ENCODE measurements at places on chromosomes 7 and 10.

DNA sequence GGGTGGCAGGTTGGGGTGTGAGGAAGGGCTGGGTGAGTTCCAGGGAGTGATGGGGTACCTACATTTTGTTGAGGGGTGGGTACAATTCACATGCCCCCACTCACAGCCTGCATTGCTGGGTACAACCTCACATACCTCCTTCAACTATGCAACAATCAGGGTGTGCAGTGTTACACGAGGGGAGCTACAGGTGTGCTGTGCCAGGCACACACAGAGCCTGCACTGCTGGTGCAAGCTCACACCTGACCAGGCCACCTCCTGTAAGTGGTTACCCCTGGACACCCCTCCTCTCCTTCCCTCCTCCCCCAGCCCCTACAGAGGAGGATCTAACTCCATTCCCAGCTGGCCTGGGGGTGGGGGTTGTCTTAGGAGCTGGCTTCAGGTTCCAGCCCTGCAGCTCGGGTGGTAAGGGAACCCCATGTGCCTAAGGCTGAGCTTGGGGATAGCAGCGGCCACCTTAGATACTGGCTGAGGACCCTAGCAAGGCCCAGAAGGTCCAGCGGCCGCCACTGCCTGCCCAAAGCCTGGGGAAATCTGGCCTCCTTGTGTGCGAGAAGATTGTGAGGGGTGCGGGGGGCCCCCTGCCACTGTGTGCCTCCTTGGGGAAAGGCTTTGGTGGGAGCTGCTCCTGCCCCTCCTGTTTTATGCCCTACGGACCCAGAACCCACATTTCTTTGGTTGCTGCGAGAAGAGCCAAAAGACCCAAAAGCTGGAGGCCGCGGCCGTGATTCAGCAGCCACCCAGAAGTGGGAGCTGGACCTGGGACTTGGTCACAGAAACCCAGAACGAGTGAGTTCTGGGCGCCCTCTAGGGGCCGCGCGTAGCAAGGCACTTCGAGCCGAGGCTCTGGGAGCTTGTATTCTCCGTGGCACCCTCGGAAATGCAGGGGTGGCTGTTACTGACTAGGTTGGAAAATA is 10.8 kb downstream of the TLX1 start:
- H3K27me3 ChIP-seq, result peaks cover 99% of the 10 kb centered on the region
- H3K36me3 ChIP-seq, result no peaks in the 10 kb centered on the region
- no peak overlapping the region for H3K27ac ChIP-seq
- H3K4me1 ChIP-seq, result peaks cover 26% of the 10 kb centered on the region
- H3K4me3 ChIP-seq, result no peak overlapping the region
- DNase-seq, result peak; percentile 88

- H3K4me1 ChIP-seq, result peaks cover 20% of the 10 kb centered on the region
- no peak overlapping the region for H3K4me3 ChIP-seq
- peak overlapping the region; percentile 71 for H3K27ac ChIP-seq
- no peak for DNase-seq
- no peaks in the 10 kb centered on the region for H3K27me3 ChIP-seq
These were observed 43.1 kb upstream of the GATAD1 start for GRCh38 chr7:92404170-92404614.

DNA sequence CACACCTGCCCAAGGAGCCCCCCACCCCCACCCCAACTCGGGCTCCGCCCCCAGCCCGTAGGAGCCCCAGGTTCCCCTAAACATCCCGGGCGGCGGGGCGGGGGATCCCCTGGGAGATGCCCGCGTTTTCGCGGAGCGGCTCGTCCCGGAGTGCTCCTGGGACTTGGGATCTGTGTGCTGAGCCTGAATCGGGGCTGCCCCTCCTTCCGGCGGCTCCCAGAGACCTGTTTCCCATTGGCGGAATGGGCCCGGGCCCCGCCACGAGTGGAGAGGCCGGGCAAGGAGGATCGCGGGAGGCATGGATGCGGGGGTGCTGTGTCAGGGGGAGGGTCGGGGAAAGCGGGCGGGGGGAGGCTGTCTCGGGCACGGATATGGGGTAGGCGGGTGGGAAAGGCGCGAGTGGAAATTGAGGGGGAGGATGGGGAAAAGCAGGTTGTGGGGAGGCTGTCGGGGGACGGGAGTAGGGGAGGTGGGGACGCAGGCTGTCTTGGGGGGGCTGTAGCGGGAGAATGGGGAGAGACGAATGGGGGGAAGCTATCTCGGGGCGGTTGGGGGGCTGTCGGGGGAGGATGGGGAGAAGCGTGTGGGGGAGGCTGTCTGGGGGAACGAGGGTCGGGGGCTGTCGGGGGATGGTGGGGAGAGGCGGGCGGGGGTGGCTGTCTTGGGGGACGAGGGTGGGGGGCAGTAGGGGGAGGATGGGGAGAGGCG is 572 bp upstream of the BHLHA15 start:
- H3K27ac ChIP-seq, result no peak overlapping the region
- H3K4me1 ChIP-seq, result peaks cover 7% of the 10 kb centered on the region
- H3K27me3 ChIP-seq, result no peaks in the 10 kb centered on the region
- DNase-seq, result no peak

GRCh38 chr10:23325132-23325531 is 19.5 kb downstream of the C10orf67 start:
- H3K36me3 ChIP-seq, result no peaks in the 10 kb centered on the region
- peaks cover 11% of the 10 kb centered on the region for H3K4me1 ChIP-seq
- DNase-seq, result no peak
- H3K4me3 ChIP-seq, result no peak overlapping the region
- peaks cover 5% of the 10 kb centered on the region for H3K27me3 ChIP-seq
- no peak overlapping the region for H3K27ac ChIP-seq

DNA sequence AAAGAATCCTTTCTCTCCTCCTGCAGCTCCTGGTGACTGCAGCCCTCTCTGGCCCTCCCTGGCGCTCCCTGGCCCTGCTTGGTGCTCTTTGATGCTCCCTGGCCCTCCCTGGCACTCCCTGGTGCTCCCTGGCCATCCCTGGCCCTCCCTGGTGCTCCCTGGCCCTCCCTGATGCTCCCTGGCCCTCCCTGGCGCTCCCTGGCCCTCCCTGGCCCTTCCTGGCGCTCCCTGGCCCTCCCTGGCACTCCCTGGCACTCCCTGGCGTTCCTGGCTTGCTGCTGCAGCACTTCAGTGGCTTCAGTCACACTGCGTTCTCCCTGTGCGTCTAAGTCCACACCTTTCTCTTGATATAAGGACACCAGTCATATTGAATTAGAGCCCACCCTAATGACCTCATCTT is 15.2 kb upstream of the FGFR2 start:
- H3K36me3 ChIP-seq, result no peaks in the 10 kb centered on the region
- H3K27ac ChIP-seq, result no peak overlapping the region
- DNase-seq, result no peak
- no peaks in the 10 kb centered on the region for H3K4me1 ChIP-seq

- no peak overlapping the region for H3K27ac ChIP-seq
- H3K4me3 ChIP-seq, result no peak overlapping the region
- H3K27me3 ChIP-seq, result peaks cover 47% of the 10 kb centered on the region
These were observed 11.6 kb downstream of the GHRHR start for GRCh38 chr7:30975256-30975899.

DNA sequence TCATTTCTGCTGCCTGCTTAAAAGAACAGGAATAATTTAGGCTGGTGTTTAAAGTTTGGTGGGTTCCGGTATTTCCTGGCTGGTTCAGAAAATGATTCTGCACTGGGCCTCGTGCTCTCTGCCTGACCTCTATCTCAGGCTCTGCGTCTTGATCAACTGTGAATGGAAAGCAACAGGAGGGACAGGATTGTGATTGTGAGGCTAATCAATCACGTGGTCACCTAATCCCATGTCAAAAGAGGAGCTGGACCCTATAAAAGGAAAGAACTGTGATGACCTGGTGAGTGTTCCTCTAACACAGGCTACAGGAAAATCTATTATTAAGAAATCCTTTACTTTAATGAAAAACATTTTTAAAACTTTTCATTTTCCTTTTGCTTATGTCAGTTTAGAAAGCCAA is at the start of gene DHX32:
Gene DHX32 (minus strand): TSS at position 101 of the 400 bp plus-strand sequence. CDS start 468 bp downstream, outside the sequence.
- H3K4me3 ChIP-seq, result no peak within 1 kb of the TSS
- H3K4me1 ChIP-seq, result no peaks in the 10 kb centered on the region
- peaks cover 29% of the 10 kb centered on the region for H3K36me3 ChIP-seq
- no peaks in the 10 kb centered on the region for H3K27me3 ChIP-seq

DNA sequence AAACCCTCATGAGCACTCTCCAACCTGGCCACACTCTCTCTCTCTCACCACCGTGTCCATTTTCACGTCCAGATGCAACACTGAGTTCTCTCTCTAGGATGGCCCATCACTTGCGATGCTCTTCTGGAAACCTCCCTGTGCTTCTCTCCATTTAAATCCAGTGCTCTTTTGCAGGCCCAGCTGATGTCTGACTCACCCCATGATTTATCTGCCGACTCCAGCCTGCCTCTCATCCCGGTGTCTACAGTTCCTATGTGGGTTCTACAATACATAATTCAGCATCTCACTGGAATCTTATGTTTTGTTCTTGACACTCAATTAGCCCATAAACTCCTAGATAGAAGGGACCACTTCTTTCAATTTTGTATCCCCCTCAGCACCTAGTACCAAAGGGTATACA is 5.0 kb downstream of the TPK1 start:
- H3K4me1 ChIP-seq, result peaks cover 60% of the 10 kb centered on the region
- H3K4me3 ChIP-seq, result no peak overlapping the region
- H3K27me3 ChIP-seq, result no peaks in the 10 kb centered on the region
- peak overlapping the region; percentile 3 for H3K27ac ChIP-seq
- H3K36me3 ChIP-seq, result peaks cover 18% of the 10 kb centered on the region

GRCh38 chr7:38751416-38751815 is 120.2 kb upstream of the AMPH start:
- H3K4me3 ChIP-seq, result no peak overlapping the region
- H3K27ac ChIP-seq, result no peak overlapping the region
- no peaks in the 10 kb centered on the region for H3K27me3 ChIP-seq
- H3K4me1 ChIP-seq, result no peaks in the 10 kb centered on the region
- peaks cover 86% of the 10 kb centered on the region for H3K36me3 ChIP-seq
- DNase-seq, result no peak

- no peak overlapping the region for H3K4me3 ChIP-seq
- no peak for DNase-seq
- H3K27me3 ChIP-seq, result peaks cover 12% of the 10 kb centered on the region
- no peaks in the 10 kb centered on the region for H3K36me3 ChIP-seq
- no peak overlapping the region for H3K27ac ChIP-seq
- no peaks in the 10 kb centered on the region for H3K4me1 ChIP-seq
These were observed 468.0 kb upstream of the ZMIZ1 start for GRCh38 chr10:78600740-78601139.

DNA sequence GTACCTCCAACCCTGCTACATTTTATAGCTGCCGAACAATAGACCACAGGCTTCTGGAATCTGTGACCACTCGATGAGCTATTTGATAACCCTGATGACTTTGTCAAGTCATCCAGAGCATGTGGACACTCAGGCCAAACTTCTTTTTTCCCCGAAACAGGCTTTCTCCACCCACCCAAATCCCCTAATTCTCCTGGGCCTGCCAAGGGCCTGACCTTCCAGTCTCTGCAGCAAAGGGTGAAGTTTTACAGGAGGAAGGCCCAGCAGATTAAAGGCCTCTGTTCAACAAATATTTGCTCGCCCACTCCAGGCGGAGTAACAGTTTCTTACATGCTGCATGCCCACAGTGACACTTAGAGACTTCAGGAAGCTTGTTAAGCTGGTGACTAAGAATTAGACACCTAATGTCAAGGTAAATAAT is 2.0 kb downstream of the JCAD start:
- no peak overlapping the region for H3K27ac ChIP-seq
- no peak overlapping the region for H3K4me3 ChIP-seq
- H3K36me3 ChIP-seq, result no peaks in the 10 kb centered on the region
- peaks cover 69% of the 10 kb centered on the region for H3K27me3 ChIP-seq
- no peak for DNase-seq

GRCh38 chr10:92832121-92832520 is 16.2 kb upstream of the EXOC6 start:
- no peaks in the 10 kb centered on the region for H3K36me3 ChIP-seq
- no peak for DNase-seq
- no peak overlapping the region for H3K4me3 ChIP-seq
- no peak overlapping the region for H3K27ac ChIP-seq

- no peak overlapping the region for H3K27ac ChIP-seq
- H3K4me3 ChIP-seq, result no peak overlapping the region
- H3K27me3 ChIP-seq, result peaks cover 19% of the 10 kb centered on the region
- no peaks in the 10 kb centered on the region for H3K36me3 ChIP-seq
- H3K4me1 ChIP-seq, result peaks cover 11% of the 10 kb centered on the region
These were observed 58.3 kb upstream of the NKX6-2 start for GRCh38 chr10:132844069-132844809.

DNA sequence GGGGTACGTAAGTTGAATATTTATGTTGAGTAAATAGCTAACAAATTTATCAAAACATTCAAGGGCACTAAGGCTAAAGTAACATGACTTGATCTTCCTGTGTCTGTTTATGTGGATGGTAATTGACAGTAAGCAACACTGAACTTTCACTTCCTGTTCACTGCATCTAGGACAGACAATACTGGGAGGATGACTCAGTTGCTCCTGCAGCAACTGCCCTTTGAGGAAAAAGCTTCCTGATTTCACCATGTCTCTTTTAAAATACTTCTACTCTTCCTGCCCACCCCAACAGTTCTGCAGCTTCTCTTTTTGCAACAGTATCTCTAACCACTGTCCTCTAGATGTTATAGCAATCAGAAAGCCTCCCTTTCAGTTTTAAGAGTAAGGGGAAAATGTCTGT is 76.6 kb upstream of the HGF start:
- no peak overlapping the region for H3K4me3 ChIP-seq
- no peaks in the 10 kb centered on the region for H3K27me3 ChIP-seq
- no peak for DNase-seq
- no peaks in the 10 kb centered on the region for H3K4me1 ChIP-seq
- no peak overlapping the region for H3K27ac ChIP-seq
- no peaks in the 10 kb centered on the region for H3K36me3 ChIP-seq

GRCh38 chr7:130959743-130960207 is 225.8 kb upstream of the KLF14 start:
- H3K4me1 ChIP-seq, result peaks cover 51% of the 10 kb centered on the region
- H3K27ac ChIP-seq, result peak overlapping the region; percentile 98
- no peak overlapping the region for H3K4me3 ChIP-seq
- DNase-seq, result peak; percentile 73
- no peaks in the 10 kb centered on the region for H3K27me3 ChIP-seq

DNA sequence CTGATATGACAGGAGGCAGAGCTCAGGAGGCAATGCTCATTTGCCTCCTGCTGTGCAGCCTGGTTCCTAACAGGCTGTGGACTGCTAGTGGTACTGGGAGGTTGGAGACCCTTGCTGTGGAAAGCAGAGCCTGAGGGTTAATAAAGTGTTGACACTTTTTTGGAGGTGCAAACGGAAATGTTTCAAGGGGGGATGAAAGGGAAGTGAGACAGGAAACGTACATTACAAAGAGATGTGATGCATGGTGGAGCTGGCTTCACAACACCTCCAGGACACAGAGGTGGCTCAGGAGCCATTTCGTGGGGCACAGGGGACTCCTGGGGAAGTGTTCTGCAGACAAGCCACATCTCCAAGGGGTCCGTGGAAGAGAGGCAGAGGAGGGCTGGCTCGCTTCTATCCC is 137.6 kb upstream of the SVIL start:
- H3K27ac ChIP-seq, result no peak overlapping the region
- no peak overlapping the region for H3K4me3 ChIP-seq
- peaks cover 18% of the 10 kb centered on the region for H3K27me3 ChIP-seq
- DNase-seq, result no peak
- no peaks in the 10 kb centered on the region for H3K36me3 ChIP-seq

- no peak overlapping the region for H3K4me3 ChIP-seq
- H3K4me1 ChIP-seq, result peaks cover 65% of the 10 kb centered on the region
- no peak for DNase-seq
- no peaks in the 10 kb centered on the region for H3K36me3 ChIP-seq
These were observed 18.8 kb downstream of the KLF6 start for GRCh38 chr10:3766046-3766756.

Data from activated T-cell treated with anti-CD3 and anti-CD28 coated beads, Interleukin-2, amount 50 U/mL, for 24 hours (primary cell).